Stimulated activated CD8-positive, alpha-beta memory T cell treated with anti-CD3 and anti-CD28 coated beads, Interleukin-7, amount 100 ng/mL, for 1 hour (primary cell): ENCODE measurements at places on chromosomes 16 and 17.

DNA sequence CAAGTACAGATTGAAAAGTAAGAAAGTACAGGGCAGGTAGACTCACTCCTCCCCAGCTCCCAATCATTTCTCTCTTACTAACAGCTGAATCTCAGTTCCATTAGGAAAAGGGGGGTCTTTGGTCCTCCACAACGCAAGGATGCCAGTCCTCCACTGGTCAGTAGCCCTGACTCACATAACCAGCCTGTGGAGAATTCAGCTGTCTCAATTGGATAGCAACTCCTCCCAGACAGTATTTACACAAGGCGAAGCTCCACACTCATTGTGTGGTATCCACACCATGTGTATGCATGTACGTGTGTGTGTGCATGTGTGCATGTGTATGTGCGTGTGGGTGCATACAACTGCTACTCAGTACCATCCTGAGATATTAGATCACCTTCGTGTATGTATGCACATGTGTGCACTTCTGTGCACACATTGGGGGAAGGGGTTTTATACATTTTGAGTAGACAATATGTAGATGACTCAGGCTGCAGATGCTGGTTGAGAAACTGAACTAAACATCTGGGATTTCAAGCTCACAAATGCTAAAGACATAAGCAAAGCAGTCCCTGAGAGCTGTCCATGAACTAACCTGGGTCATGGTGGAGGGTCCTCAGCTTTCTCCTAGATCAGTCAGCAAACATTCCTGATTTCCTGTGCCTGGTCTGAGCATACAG is 240.1 kb downstream of the SLC39A11 start:
- no peak for DNase-seq

DNA sequence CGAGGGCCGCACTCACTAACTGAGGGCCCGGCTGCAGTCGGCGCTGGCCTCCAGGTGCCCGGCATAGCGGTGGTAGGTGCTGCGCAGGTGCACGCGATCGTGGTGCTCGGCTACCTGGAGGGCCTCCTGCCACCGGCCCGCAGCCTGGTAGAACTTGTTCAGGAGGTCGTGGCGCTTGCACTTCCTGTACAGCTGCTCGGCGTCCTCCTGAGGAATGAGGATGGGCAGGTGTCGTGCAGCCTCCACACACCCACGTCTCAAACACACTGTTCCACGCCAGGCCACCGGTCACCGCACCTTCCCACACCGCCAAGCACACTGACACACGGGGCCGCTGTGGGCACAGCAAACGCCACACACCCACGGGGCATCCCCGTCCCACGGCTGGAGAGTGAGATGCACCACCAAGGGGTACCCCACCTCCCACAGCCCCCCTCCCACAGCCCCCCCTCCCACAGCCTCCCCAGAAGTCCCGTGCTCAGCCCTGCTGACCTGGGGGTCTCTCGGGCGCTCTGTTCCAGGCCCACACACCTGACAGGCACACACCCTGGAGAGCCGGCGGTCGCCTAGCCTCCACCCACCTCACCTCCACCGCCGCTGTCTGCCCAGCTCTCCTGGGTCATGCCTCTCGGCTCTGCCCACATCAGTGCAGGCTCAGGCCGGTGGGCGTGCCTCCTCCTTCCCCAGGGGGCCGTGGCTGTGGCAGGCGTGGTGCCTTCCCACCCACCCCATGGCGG is 7.4 kb upstream of the TMEM204 start:
- no peak for DNase-seq

DNA sequence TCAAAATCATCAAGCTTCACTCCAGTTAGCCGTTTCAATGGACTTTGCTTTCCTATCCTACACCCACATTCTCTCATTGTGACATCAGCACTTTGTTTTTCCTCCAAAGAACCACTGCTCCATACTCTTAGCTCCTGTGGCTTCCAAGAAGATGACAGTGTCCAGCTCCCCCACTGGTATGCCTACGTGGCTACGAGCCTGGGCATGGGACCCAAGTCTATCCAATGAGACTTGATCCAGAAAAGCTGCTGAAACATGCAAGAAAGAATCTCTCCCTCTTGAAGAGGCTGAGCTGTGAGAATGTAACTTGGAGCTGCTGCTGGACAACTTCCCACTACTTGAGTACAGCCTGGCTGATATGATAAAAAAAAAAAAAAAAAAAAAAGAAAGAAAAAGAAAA is 9.4 kb downstream of the TOX3 start:
- no peak for DNase-seq

GRCh38 chr16:53839150-53839549 is 135.2 kb downstream of the FTO start:
- no peak for DNase-seq

GRCh38 chr16:56795011-56795410 is 65.1 kb downstream of the NUP93 start:
- DNase-seq: no peak

GRCh38 chr16:51440131-51440889 is 289.2 kb upstream of the SALL1 start:
- no peak for DNase-seq

DNA sequence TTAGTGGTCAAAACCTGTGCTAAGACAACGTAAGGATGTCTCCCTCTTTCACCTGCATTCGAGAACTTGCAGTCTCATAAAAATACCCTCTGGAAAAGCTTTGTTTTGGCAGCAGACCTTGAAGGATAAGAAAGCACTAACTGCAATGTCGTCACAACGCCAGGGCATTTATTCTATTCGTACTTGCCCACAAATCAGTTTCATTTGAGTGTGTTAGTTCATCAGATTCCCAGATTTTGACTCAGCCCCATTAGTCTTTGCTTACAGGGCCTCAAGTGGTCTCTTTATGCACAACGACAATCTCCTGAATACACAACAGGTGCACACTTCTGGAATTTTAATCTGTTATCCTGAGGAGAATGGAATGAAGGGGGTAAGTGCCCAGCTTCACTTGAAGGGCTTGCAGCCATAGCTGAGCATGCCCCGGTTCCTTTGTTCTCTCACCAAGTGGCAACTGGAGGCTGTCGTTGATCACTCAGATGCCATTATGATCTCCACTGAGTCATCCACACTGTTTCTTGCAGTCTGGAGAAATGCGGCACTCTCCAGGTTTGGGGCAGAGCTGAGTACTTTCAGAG is 58.8 kb downstream of the CLEC19A start:
- DNase-seq: no peak

- no peak for DNase-seq
These were observed 2.1 kb downstream of the CLTC start for GRCh38 chr17:59621771-59622170.

DNA sequence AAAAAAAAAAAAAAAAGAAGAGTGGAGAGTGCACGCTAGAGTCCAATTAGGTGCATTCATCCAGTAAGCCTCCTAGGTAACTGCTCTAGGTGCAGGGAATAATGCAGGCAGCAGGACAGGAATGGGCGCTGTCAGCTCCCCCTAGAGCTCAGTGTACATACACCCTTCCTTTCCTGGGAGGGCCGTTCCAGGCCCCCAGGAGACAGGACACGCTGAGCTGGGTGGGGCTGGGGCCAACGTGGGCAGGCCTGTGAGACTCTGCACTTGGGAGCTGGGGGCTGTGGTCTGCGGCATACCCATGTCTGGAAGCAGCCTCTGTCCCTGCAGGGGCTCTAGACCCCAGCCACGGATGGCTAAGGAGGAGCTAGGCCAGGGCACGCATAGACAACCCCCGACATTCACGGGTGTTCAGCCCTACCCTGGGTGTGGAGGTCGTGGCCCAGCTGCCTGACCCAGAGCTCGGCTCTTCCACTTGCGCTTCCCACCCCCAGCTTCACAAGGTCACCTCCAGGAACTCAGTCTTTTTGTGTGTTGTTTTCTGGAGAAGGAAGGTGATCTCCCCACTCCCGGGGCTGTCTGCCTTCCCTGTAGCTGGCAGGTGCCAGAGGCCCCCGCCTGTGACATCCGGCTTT is 1.0 kb upstream of the ANTKMT start:
- DNase-seq: no peak

DNA sequence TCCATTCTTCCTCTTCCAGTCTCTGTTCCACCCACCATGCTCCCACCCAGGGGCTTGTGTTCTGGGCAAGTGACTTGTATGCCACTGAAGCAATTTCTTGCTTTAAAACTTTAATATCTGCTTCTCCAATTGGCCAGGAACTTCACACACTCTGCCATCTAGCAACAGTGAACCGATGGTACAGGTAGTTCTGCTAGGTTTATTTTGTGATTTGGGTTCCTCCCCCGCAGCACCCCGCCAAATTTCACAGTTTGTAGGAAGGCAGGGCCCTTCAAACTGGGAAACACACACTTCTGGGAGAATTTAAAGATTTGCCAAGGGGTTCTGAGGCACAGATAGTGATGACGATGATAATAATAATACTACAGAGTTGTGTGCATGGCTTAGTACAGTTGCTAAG is 3.3 kb downstream of the ARSG start:
- no peak for DNase-seq

DNA sequence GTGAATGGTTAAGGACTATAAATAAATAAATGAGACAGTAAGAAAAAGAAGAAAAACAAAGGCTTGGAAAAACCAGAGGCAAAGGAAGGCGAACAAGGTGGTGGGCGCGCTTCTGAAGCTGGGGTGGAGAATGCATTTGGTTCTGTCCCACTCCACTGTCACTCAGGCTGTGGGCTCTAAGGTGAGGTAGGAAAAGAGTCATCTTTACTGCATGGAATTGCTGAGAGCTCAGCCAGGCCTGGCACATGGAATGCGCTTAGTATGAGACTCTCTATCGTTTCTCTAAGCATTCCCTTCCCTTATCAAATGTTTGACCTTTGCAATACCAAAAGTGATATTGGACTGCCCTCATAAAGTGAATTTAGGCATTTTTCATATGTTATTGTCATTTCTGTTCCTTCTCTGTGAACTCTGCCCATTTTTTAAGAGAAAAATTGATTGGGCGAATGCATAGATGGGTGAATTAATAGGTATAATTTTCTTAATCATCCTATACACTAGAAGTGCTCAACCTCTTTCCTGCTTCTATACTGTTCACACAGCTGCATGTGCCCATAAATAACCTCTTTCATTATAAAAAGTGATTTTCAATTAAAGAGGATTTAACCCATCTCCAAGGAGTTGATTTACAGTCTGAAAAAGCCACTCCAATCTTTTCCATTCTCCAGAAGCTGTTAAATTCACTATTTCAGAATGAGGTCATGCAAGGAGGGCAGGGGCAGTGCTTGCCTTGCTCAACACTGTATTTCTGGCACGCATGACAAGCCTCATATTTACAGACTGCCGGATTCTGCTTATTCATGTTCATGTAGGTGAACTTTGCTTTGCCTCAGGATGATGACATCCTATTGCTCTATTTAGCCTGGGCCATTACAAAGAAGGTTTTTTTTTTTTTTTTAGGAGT is 87.7 kb downstream of the MYH10 start:
- DNase-seq: no peak

- no peak for DNase-seq
These were observed 21.7 kb downstream of the RNF135 start for GRCh38 chr17:30992551-30992950.

DNA sequence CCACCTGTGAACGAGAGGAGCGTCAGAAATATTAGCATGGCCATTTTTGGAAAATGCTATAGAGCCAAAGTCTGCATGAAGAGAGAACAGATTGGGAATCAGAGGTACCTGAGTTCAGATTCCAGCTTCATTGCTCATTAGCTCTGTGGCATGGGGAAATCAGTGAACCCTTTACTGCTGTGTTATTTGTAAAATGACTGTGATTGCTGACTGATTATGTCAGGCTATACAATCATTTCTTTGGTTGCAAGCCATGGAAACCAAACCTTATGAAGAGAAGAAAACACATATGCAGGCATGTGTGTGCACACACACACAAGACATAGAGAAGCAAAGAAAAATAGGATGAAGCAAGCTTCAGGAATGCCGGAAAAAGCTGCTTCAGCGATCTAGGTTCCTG is 101.4 kb upstream of the HSBP1 start:
- no peak for DNase-seq

DNA sequence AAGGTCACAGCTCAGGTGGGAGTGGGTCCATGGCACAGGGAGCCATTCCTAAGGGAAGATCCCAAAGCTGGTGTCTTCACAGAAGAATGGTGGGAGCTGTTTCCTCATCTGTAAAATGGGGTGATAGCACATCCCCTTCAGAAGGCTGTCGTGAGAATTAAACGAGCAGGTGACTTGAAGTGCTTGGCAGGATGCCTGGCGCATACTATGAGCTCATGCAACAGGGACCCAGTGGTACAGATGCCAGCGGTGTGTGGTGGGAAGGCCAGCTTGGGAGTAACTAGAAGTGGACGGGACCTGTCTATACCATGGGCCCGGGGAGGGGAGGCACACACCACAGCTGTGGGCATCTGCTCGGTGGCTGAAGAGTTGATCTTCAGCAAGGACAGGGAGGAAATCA is 189.3 kb upstream of the TNRC6C start:
- no peak for DNase-seq

- no peak for DNase-seq
These were observed 16.1 kb upstream of the ADAMTS18 start for GRCh38 chr16:77450790-77451487.

GRCh38 chr16:72203401-72203800 is 31.4 kb upstream of the PMFBP1 start:
- no peak for DNase-seq

GRCh38 chr17:40612599-40613244 is 34.9 kb downstream of the SMARCE1 start:
- DNase-seq: no peak

- DNase-seq: no peak
These were observed 48.1 kb upstream of the GOSR1 start for GRCh38 chr17:30429155-30429554.

DNA sequence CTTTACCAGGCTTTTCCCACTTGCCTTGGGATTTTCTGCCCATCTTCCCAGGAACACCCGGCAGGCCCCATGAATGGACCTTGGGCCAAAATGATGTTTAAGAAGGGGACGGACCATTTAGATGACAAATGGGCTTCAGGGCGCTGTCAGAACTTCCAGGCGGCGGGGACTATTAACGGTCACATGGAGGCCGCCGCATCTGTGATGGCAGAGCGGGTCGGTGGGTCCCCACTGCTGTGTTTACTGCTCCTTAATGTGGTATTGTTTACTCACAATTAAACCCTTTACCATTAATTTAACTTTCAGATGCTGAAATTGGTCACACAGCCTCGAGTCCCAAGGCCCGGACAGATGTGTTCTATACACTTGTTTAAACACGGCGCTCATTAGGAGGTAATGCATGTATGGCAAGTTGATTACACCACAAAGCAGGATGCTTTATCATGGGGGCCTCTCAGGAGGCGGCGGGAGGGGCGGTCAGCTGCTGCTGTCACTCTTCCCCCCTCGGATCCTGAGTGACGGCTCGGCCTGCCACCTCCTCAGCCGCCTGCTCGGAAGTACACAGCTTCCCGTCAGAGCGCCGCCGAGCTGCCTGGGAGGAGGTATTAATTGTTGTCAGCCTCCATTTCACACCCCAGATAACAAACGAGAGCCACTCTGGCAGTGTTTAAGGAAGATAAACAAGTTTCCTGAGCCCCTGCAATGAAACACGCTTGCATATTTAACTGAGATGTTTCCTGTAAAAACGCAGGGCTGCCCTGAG is 83.9 kb upstream of the IRX3 start:
- DNase-seq: no peak

GRCh38 chr17:73552300-73553048 is 91.8 kb downstream of the SDK2 start:
- DNase-seq: no peak
